Central memory CD8-positive, alpha-beta T cell (primary cell): ENCODE measurements at places on chromosomes 11 and 22.

DNA sequence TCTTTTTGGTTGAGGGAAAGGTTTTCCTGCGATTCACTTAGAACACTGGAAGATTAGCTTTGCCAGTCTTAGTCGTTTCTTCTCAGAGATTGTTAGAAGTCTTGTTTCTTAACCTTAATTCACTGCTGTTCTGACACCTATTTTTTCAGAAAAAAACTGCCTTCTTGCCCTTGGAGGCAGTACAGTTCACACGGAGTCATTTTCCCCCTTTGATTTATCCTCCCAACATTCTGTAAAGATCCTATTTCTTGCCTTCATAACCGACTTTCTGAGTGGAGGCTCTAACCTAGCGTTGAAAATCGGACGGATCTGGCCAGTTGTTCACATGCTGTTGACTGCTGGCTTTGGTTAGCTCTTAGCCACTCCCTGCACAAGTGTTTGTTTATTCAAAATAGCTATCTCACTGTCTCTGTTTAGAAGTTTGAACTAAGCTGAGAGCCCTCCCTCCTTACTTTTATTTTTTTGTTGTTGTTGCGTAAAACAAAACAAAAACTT lies 737 bp downstream of the BCL2L13 start:
- H3K27me3 ChIP-seq = no peaks in the 10 kb centered on the region
- H3K27ac ChIP-seq = peak overlapping the region; percentile 95
- no peak for DNase-seq
- H3K4me3 ChIP-seq = peak overlapping the region; percentile 95
- H3K4me1 ChIP-seq = peaks cover 35% of the 10 kb centered on the region

DNA sequence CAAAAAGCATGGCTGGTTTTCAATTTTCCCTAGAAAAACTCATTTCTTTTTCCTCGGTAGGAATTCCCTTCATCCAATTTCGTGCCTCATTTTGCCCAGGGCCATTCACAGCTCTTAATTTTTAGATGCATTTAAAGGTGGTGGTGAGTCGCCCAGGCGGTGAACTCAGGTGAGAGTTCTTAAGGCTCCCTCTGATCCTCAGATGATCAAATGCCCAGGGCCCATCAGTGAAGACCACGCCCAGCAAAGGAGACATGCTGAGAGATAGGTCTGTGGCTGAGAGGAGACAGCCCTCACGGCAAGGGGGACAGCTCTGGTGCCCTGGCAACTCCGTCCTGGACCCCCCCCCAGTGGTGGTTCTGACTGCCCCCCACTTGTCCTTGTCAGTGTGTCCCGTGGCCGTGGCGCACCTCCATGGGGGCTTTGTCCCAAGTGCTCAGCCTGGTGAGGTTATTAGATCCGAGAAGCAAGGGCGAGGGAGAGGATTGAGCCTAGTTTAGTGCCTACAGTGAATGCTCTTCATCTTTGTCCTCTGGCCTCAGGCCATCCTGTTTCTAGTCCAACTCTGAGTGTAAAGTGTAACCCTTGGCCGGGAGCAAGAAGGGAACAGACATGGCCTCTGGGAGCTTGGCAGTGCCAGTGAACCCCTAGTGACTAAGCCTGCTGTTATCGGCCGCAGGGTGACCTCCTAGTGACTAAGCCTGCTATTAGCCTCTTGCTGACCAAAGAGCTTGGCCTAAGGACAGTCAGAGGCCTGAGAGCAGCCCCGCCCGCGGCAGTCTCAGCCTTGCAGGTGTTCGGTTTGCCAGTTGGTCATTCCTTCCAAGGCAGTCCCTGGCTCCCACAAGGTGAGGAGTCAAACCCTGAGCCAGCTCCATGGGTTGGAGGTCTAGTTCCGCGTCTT lies 83.5 kb downstream of the CTTN start:
- H3K4me1 ChIP-seq = no peaks in the 10 kb centered on the region
- no peak for DNase-seq
- no peaks in the 10 kb centered on the region for H3K27me3 ChIP-seq
- no peaks in the 10 kb centered on the region for H3K36me3 ChIP-seq
- no peak overlapping the region for H3K4me3 ChIP-seq
- H3K27ac ChIP-seq = no peak overlapping the region

DNA sequence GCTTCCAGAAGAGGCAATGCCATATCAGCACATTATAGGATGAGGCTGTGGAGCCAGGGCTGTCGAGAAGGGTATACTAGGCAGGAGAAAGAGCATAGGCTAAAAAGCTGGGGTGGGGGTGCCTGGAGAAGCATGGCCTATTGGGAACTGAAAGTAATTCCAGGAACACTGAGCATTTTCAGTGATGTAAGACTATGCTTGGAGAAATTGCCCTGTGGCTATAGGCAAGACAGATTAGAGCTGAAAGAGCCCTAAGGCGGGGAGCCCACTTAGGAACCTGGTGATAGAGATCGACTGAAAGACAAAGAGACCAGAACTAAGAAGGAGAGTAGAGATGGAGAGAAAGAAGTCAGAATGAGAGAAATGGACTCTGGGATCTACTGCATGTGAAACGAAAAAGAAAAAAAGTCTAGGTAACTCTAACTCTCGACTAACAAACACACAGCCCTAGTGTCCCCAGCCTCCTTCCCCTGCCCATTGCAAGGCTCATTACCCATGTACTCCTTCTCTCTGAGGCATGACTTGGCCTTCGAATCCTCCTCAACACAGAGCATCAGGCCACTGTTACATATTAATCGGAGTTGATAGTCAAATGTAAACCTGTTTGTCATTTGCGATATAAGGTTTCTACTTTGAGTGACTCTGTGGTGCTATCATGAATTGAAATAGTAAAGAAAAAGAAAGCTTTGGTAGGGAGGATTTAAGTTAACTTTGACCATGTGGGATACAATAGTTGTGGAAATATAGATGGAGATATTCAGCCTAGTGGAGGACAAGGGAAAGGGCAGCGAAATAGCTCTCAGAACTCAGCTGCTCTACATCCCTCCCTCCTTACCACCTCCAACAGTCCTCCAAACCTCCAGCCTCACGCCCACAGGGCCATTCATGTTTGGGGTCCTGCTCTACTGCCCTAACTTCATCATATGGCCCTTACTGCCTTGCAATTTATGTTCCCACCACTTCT lies 52.3 kb upstream of the BMAL1 start:
- no peaks in the 10 kb centered on the region for H3K27me3 ChIP-seq
- H3K4me1 ChIP-seq = no peaks in the 10 kb centered on the region
- H3K27ac ChIP-seq = no peak overlapping the region
- DNase-seq = no peak
- H3K4me3 ChIP-seq = no peak overlapping the region
- no peaks in the 10 kb centered on the region for H3K36me3 ChIP-seq

- peaks cover 6% of the 10 kb centered on the region for H3K4me1 ChIP-seq
- H3K27me3 ChIP-seq = no peaks in the 10 kb centered on the region
- H3K27ac ChIP-seq = no peak overlapping the region
Observed at GRCh38 chr22:38032681-38033521, 24.3 kb upstream of the PICK1 start.

DNA sequence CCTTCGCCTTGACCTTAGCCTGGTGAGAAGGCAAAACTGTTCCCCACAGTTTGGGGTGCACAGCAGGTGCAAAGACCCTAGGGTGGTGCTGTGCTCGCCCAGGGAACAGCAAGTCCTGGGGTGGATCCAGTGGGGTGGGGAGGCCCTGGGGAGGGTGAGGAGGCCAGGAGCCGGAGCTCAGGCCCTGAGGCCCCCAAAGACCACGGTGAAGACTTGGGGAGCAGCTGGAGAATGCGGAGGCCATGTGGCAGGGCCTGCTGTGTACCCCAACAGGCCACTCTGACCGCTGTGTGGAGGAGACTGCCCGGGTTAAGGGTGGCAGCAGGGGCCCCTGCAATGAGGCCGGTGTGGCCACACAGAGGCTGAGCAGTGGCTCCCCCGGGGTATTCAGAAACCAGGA lies 101.1 kb upstream of the RTL6 start:
- H3K27ac ChIP-seq = no peak overlapping the region
- H3K27me3 ChIP-seq = peaks cover 42% of the 10 kb centered on the region

GRCh38 chr22:27804470-27805297 lies 3.1 kb upstream of the MN1 start:
- H3K27me3 ChIP-seq = peaks cover 45% of the 10 kb centered on the region
- peaks cover 22% of the 10 kb centered on the region for H3K4me1 ChIP-seq
- DNase-seq = no peak
- H3K4me3 ChIP-seq = no peak overlapping the region
- H3K36me3 ChIP-seq = no peaks in the 10 kb centered on the region

GRCh38 chr11:61602775-61603569 lies 22.1 kb upstream of the SYT7 start:
- no peaks in the 10 kb centered on the region for H3K4me1 ChIP-seq
- no peak overlapping the region for H3K27ac ChIP-seq
- peaks cover 78% of the 10 kb centered on the region for H3K27me3 ChIP-seq
- H3K4me3 ChIP-seq = no peak overlapping the region
- no peaks in the 10 kb centered on the region for H3K36me3 ChIP-seq
- DNase-seq = no peak

DNA sequence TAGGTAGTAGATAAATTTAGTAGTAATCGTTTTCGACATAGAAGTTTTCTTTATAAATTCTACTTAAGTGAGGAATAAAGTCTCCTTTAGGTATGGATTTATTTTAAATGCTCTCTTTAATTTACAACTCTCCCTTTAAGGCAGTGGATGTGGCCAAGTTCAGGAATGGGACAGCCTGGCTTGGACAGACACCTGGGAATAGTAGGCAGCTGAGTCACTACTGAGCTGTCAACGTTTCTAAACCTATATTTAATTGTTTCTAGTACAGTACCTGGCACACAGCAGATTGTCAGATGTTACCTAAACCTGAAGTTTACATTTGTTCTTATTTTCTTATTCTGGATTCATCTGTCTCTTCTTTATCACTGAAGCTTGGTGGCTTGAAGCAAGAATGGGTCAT lies 85.1 kb downstream of the DEPDC5 start:
- H3K36me3 ChIP-seq = peaks cover 35% of the 10 kb centered on the region
- no peaks in the 10 kb centered on the region for H3K27me3 ChIP-seq
- no peak for DNase-seq
- H3K4me1 ChIP-seq = no peaks in the 10 kb centered on the region
- no peak overlapping the region for H3K4me3 ChIP-seq

- H3K4me3 ChIP-seq = no peak overlapping the region
- DNase-seq = no peak
- peaks cover 46% of the 10 kb centered on the region for H3K4me1 ChIP-seq
- no peaks in the 10 kb centered on the region for H3K27me3 ChIP-seq
Observed at GRCh38 chr11:126328444-126328843, 24.6 kb downstream of the DCPS start.

DNA sequence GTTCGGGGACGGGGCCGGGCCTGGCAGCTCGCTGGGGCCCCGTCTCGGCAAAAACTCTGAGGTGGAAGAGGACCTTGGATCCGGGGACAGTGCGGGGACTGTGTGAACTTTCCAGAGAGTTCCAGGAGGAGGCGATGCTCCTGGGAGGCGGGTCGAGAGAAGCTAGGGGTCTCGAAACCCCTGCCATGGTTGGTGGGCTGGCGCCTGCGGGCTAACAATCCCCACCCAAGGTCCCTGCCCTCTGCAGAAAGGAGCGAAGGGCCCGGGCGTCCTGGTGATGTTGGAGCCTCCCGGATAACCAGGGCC lies 4.7 kb upstream of the GRK2 start:
- peaks cover 26% of the 10 kb centered on the region for H3K36me3 ChIP-seq
- peak overlapping the region; percentile 38 for H3K27ac ChIP-seq

DNA sequence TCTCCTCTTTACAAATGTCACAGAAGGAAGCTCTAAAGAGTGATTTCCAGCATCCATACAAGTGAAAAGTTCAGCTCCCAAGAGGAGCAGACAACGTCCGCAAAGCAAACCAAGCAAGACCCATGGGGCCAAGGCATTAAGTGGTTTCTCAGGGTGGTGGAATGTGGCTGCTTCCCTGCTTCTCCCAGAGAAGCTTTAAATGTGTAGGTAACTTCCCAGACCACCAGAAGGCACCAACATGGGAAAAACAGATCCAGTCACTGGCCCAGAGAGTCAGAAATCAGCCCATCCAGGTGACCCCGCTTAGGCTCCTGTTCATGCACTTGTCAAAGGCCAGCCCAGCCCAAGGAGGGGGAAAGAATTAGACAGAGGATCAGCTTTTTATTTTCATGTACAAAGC lies 13.3 kb upstream of the PHF21A start:
- no peaks in the 10 kb centered on the region for H3K36me3 ChIP-seq
- no peaks in the 10 kb centered on the region for H3K4me1 ChIP-seq
- H3K27me3 ChIP-seq = no peaks in the 10 kb centered on the region
- no peak overlapping the region for H3K4me3 ChIP-seq
- no peak overlapping the region for H3K27ac ChIP-seq
- no peak for DNase-seq

GRCh38 chr22:46996595-46997310 lies 234.3 kb downstream of the TBC1D22A start:
- no peak overlapping the region for H3K4me3 ChIP-seq
- peaks cover 3% of the 10 kb centered on the region for H3K36me3 ChIP-seq
- H3K27me3 ChIP-seq = no peaks in the 10 kb centered on the region
- no peak overlapping the region for H3K27ac ChIP-seq

DNA sequence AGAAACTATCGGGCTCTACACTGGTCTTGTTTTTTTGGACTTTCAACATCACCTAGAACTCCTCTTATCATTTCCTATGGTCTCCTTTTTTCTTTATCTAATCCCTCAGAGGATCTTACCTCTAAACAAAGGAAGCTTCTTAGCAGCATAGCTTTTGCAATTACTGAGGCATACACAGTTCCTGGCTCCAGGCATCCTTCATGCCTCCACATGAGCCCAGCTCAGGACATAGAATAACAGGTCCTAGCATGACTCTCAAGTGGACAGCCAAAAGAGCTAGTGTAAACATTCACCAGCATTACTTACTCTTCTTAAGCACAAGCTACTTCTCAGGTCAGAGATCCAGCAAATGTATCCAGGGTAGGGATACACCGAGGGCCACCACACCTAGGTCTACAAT lies 17.1 kb downstream of the CFAP300 start:
- no peak overlapping the region for H3K27ac ChIP-seq
- H3K4me1 ChIP-seq = no peaks in the 10 kb centered on the region
- DNase-seq = no peak

DNA sequence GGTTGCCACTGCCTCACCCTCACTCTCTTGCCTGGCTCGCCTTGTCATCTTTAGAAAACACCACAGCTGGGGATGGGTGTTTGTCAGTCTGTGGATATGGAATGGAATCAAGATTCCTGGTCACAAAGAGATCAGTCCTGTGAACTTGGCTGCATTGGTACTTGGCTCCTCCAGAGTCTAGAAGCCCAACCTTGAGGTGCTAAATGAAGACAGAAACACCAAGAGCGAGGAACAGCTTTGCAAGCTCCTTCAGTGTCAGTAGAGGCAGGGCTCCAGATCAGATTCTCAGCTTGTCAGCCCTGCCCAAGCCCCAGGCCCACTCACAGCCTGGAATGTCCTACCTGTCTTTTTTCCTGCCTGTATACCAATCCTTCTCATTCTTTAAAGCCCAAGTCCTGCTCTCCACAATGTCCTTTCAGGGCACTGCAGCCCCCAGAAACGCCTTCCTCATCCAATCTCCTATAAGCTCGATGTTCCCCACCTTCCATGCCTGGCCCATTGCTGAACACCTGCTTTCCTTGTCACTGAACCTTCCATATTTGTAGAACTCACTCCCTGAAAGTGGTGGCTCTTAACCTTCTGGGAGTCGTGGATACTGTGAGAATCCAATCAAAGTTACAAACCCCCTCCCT lies 188.9 kb downstream of the BCR start:
- no peak for DNase-seq
- H3K4me3 ChIP-seq = no peak overlapping the region
- no peaks in the 10 kb centered on the region for H3K4me1 ChIP-seq

DNA sequence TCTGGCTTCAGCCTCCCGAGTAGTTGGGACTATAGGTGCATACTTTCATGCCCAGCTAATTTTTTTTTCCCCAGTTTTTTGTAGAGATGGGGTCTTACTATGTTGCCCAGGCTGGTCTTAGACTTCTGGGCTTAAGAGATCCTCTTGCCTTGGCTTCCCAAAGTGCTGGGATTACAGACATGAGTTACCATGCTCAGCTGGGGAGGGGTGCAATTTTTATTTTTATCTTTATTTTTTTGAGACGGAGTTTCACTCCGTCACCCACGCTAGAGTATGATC lies 49.7 kb upstream of the A4GALT start:
- H3K27me3 ChIP-seq = peaks cover 27% of the 10 kb centered on the region
- no peaks in the 10 kb centered on the region for H3K36me3 ChIP-seq
- no peak for DNase-seq
- H3K4me3 ChIP-seq = no peak overlapping the region
